NCI-H2081 treated with DMSO at 0.1 percent for 48 hours (cell line): ENCODE measurements at places on chromosomes 4 and X.

DNA sequence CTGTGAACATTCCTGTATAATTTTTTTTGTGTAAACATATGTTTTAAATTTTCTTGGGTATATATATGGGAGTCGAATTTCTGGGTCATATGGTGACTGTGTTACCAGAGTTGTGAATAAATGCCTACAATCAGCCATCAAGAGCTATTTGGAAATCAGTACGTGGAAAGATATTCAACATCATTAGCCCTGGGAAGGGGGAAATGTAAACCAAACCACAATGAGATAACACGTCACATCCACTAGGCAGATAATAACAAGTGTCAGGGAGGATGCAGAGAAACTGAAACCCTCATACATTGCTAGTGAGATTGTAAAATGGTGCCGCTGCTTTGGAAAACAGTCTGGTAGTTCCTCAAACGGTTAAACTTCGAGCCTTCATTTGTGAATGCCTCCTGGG lies 43.9 kb downstream of the LUZP4 start:
- no peak for DNase-seq

DNA sequence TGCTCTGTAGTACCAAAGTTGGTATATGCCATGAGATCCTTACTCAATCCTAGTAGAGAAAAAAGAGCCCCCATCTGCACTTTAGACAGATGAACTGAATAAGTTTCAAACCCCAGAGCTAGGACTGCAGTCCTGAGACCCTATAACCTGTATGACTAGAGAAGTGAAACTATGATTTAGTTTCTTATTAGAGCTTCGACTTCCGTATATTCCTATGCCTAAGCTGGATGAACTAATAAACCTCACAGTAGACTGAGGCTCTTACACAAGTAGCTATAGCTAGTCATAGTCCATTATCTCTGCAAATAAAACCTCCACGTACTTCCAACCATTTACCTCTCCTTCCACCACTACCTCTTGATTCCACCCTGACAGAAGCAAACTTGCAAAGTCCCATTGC lies 6.3 kb upstream of the OTUD4 start:
- no peak for DNase-seq

- DNase-seq = no peak
Measured at GRCh38 chr4:15104825-15105224, 102.5 kb downstream of the CPEB2 start.

GRCh38 chr4:181982437-181982836 lies 260.8 kb upstream of the TENM3 start:
- no peak for DNase-seq

GRCh38 chr4:137927972-137928371 lies 314.2 kb downstream of the SLC7A11 start:
- DNase-seq = no peak

- no peak for DNase-seq
Measured at GRCh38 chr4:25441519-25442117, 64.6 kb downstream of the ANAPC4 start.

DNA sequence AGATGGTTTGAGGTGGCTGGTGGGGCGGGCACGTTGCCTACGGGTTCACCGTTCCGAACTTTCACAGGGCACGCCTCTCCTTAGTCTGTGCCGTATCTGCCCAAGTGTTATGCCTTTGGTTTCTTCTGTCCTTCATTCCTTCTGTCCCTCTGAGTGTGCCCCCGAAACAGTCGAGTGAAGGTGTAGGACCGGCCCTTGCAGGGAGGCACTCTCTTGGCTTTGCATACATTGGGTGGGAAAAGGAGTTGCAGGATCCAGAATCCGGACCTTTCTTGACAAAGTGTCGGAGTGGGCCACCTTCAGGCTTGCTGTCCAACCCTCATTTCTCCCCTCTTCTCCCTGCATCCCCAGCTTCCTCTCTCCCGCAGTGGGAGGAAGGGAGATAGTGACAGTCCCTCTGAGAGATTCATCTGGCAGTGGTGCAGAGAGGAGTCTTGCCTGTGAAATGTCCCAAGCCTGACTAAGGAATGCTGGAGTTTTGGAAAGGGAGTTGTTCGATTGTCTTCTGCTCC lies 569 bp downstream of the ARFIP1 start:
- no peak for DNase-seq

GRCh38 chr4:4356106-4357041 lies 30.5 kb upstream of the NSG1 start:
- no peak for DNase-seq

DNA sequence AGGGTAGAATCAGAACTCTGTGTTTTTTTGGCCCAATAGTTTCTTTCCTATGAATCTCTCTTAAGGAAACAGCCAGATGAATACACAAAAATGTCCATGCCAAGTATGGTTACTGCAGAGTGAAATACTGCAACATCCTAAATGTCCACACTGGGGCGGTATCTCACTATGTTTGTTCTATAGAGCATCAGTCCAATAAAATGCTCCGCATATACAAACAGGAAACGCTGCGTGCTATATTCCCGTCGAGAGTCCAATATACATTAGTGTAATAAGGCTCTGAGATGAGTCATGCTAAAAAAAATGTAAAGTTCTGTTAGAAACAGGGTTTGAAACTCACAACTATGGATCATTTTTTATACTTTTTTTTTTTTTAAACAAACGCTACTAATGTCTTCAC lies 72.9 kb upstream of the ENOX2 start:
- DNase-seq = peak; percentile 2

DNA sequence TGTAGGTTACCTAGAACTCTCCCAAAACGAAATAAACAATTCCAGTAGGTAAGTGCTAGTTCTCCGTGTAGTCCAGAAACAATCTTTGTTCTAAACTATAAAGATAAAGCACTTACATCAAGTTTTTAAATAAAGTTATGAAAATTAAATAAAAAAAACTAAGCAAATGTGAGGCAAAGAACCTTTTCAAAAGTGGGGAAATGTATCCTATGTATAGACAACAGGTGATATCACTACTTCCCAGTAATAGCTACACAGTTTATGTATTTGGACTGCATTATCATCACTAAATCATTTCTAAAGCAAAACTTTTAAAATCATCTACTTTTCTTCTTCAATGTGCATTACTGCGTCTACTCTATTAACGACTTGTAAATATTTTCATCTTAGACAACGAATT lies 2.0 kb downstream of the YTHDC1 start:
- no peak for DNase-seq

DNA sequence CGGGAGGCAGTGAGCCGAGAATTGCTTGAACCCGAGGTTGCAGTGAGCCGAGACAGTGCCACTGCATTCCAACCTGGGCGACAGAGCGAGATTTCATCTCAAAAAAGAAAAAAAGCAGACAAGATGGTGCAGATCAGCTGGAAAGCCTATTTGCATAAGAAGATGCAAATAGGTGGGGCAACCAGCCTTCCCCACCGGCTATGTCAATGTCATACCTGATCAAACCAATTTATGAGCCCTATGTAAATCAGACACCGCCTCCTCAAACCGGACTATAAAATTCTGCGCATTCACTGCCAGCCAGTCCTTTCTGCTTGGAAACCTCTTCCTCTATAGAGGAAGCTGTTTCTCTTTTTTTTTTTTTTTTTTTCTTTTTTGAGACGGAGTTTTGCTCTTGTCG lies 64.5 kb upstream of the CHRNA9 start:
- DNase-seq = no peak

GRCh38 chr4:168955674-168956073 lies 54.4 kb downstream of the CBR4 start:
- DNase-seq = no peak
